ENCODE measurements at places on chromosomes 6 and 20.

DNA sequence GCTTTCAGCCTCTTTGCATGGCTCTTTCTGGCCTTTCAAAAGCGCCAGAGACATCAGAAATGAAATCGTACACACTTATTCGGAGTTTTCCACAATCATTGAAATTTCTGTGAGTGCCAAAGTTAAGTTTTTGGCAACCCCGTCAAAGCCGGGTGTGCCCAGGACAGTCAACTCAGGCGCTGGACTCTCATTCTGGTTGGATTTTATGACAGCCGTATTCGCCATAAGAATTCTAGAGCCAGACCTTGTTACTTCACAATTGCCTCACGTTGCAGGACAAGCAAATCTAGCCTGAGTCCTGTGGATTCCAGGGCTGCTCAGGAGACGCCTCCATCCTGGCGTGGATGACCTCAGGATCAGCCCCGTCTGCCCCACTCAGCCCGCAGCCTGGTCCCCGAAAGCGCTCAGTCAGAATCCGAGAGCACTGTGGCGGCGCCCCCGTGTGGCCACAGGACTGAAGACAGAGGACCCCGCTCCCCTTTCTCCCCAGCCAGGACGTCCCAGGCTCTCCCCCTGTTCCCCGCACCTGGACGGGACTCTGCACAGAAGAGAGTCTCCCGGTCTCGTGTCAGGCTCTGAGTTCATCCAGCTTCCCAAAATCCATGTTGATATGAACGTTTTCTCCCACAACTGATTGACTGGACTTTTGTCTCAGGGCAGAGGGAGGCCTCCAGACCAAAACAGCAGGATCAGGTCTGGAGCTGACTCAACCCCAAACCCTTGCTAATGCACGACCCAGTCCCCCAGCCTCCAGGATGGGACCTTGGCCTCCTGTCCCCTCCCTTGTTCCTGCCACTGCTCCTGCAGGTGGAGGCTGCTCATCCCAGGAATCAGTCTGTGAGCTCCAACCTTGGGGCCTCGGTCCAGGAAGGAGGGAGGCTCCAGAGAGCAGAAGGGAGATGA lies 38.2 kb downstream of the MICA start:
- no peak for DNase-seq

GRCh38 chr20:15851576-15852215 lies 721.6 kb downstream of the KIF16B start:
- DNase-seq = no peak

DNA sequence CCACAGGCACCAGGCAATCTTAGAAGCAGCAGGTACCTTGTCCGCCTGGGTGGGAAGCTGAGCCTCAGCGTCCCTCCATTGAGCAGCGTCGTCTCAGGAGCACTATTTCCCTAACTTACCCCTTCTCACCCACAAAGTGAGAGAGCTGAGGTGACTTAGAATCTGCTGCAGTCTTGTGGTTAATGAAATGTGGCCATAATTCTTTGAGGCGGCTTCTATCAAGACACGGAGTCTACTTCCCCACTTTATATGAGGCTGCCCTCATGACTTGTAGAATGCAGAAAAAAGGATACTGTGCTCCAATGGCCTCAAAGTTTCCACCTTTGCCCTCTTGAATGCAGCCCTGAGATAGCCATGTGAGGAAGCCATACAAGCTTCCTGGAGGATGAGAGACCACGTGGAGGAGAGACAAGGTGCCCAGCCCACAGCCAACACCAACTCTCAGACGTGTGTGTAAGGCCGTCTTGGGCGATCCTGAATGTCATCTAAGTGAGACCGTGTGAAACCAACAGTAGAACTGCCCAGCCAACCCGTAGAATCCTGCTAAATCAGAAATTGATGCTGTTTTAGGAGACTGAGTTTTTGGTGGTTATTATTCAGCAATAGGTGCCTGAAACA lies 9.1 kb upstream of the TAGAP start:
- no peak for DNase-seq

DNA sequence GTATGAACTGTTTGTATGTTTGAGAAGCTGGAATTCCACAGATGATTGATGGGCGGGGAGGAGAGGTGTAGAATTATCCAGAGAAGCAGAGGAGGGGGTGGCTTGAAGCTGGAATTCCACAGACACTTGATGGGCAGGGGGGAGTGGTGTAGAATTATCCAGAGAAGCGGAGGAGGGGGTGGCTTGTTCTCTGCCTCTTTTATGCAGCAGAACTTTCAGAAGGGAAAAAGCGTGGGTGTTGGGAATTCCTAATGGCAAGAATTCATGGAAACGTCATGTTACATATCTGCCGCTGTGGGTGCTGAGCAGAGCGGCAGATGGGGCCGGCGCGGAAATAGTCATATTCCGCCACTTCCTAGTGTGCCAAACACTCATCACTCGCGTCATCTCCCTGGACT lies 167.9 kb upstream of the KCNG1 start:
- no peak for DNase-seq

- DNase-seq = no peak
Measured at GRCh38 chr6:104955927-104956730, 778 bp upstream of the LIN28B start.

GRCh38 chr20:63693083-63693732 lies 3.2 kb upstream of the TNFRSF6B start:
- no peak for DNase-seq

DNA sequence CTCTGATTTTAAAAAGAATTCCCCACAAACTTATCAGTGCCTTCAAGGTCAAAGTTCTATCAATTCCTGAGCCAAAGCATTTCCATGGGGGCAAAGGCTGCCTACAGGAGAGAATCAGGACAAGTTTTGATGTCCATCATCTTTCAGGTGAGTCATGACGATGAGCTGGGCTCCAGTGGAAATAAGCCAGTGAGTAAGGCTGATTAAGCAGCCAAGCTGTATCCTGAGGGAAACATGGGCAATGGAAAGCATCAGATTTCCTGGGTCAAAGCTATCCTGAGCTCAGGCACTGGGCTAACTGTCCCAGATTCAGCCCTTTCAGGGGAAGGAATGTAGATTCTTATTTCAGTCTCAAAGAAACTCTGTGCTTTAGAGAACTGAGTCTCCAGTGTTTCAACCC lies 377.4 kb downstream of the CD109 start:
- no peak for DNase-seq

GRCh38 chr20:47970282-47970903 lies 185.1 kb upstream of the SULF2 start:
- DNase-seq = no peak

DNA sequence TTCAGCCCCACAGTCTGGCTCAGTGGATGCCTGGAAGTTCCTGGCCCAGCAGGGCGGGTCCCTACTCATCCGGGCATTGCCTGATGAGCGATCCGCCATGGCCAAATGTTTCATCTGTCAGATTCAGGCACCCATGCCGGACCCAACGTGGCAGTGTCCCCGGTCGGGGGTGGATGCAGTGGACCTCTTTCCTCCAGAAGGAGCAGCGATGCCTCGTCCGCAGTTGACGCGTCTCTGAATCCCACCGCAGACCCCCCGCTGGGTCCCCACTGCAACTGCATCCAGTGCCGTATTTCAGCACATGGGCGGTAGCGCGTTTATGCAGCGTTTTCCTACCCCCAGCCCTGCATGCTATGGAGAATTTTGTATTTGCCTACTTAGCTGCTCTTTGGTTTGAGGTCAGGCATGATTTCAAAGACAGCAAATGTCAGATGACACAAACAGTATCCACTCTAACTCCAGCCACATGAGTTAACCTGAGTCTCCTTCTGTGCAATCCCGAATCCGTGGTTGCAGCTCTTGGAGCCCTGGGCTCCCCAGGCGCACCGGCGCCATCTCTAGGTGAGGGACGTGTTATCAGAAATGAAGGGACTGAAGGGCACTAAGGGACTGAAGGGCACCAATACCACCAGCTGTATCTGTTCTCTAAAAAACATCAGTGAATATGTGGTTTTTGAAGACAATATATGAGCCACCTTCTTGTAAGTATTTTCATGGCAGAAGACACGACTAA lies 72.6 kb upstream of the THBS2 start:
- no peak for DNase-seq

GRCh38 chr6:31888276-31889258 lies 8.9 kb downstream of the EHMT2 start:
- no peak for DNase-seq

GRCh38 chr20:32820698-32821377 lies 1.1 kb downstream of the MAPRE1 start:
- DNase-seq = no peak

DNA sequence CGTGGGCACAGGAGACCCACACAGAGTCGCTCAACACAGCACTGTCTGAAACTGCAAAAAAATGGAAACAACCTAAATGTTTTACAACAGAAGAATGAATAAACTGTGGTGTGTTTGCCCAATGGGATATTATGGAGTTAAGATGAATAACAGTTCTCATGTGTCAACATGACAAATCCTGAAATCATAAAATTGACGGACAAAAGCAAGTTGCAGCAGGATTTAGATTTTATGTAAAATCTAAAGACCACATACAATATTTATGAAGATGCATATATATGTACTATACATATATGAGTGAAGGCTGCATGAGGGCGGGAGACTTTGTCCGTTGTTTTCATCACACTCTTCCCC lies 79.7 kb downstream of the GRM4 start:
- DNase-seq = no peak

DNA sequence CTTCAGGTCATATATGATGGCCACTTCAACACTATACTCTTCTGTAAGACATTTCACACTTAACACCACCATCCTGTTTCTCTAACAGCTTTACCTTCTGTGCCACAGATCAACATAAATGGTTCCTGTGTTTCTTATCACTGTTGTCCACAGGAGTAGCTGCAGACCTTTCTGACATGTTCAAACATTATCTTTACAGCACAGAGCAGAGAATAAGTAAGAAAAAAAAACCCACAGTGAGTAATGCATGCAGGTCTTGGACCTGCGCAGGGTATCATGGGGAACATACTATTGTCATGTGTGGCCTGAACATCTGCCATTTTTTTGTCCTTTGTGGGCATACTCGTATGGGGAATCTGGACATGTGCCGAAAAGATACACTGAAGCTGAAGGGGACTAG lies 161.9 kb downstream of the KIF16B start:
- DNase-seq = no peak

DNA sequence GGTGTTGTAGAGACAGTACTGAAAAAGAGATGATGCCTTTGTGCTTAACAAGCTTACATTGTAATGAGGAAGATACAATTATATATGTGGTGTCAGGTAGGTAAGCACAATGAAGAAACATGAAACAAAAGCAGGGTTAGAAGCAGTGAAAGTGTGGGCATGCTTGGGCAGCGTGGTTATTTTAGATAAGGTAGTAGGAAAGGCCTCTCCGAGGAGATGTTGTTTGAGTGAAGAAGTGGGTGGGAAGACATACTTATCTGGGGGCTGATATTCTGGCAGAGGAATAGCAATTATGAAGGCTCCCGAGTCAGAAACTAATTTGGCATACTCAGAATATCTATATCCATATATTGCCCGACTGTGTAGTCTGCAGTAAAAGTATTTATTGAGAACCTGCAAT lies 4.7 kb downstream of the CDKAL1 start:
- no peak for DNase-seq

GRCh38 chr20:54106162-54106561 lies 35.8 kb upstream of the BCAS1 start:
- no peak for DNase-seq

- DNase-seq = no peak
Measured at GRCh38 chr6:82597201-82597600, 233.6 kb downstream of the TPBG start.

- no peak for DNase-seq
Measured at GRCh38 chr6:27642744-27643456, 170.0 kb upstream of the ZNF184 start.

DNA sequence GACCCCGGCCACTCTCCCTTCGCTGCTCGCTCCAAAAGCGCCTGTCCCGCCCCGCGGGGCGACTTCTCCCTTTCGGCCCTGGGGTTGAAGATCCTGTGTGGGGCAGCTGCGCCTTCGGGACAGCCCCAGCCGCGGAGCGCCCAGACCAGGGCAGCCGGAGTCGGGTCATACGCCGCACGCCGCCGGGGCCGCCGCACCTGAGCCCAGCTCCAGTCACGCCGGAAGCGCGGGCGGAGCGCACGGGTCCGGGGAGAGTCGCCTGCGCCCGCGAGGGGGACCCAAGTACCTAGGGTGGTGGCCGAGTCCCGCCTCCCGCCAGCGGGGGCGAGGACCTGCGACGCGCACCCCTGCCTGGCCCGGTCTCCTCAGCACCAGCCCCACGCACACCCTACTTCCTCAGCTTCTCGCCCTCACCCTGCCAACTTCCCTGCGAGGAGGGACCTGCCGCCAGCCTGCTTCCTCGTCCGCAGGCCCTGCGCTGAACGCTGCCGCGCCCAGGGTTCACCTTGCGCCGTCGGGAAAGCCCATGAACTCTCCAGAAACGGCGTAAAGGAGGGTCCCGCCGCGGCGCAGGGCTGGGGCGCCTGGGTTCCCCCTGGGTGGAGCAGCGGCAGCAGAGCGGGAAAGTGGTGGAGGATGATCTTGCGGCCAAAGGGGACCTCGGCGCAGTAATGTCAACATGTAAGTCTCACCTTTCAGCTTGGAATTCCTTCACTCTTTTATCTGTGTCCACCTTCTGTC lies at the start of gene ADGRG6:
ADGRG6 (plus strand) TSS at position 357 of the 741 bp plus-strand sequence; CDS start at position 680, 323 bp downstream.
- DNase-seq = no peak

- DNase-seq = no peak
Measured at GRCh38 chr6:101879782-101880181, 486.3 kb downstream of the GRIK2 start.

GRCh38 chr6:51814418-51814817 lies 273.0 kb downstream of the PKHD1 start:
- peak; percentile 48 for DNase-seq

DNA sequence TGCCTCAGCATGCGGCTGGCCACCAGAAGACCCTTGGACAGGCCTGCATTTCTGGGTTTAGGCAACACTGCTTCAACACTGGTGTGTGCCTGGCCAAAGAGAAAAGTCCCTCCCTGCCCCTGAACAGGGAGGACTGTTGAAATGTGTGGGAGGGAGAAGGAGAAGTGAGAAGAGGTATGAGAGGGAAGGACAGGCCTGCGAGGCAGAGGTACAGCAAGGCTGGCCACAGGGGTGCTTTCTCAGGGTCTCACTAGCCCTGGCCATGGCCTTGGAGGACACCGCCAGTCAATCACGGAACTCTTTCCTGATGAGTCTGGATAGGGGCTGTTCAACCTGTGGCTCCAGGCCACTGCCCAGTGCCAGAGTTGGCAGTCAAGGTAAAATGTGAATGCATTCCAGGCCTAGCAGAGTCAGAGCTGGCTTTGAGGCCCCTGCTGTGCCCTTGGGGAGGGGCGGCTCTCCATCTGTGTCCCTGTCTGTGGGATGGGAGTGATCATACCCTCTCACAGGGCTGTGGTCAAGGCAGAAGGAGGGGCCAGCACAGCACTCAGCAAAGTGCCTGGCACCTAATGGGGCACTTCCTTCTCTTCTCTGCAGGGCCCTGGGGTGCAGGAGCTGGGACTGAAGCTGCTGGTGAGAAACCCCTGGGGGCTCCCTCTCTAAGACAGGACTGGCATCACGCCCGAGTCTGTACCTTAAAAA lies 43.2 kb upstream of the CDH22 start:
- no peak for DNase-seq

GRCh38 chr20:39778847-39779604 lies 816.9 kb downstream of the DHX35 start:
- DNase-seq = no peak

GRCh38 chr20:57317316-57317788 lies 12.3 kb upstream of the SPO11 start:
- no peak for DNase-seq
